ENCODE measurements at places on chromosomes 3 and 15. TPM values are rescaled to one million over a fixed set of nuclear protein-coding genes. Genes with fewer than 3 reads are reported as not detected.

DNA sequence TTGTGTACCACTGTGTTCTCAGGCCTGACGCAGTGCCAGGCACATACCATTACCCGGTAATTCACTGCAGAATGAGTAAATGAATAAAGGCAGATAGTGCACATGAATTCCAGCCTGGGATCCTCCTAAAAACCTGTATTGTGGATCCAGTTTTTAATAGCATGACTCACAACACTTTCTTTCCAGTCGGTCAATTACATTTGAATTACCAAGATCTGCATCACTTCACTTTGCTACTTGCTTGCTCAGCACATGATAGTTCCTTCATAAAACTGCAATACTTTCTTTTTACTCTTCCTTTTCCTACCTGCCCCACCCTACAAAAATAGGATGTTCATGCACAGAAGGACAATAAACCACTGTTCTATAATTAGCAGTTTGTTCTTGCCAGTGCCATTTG lies 553.8 kb downstream of the MAGI1 start:
- DNase-seq, result no peak

GRCh38 chr3:134693804-134694203 lies 43.0 kb upstream of the KY start:
- no peak for DNase-seq

DNA sequence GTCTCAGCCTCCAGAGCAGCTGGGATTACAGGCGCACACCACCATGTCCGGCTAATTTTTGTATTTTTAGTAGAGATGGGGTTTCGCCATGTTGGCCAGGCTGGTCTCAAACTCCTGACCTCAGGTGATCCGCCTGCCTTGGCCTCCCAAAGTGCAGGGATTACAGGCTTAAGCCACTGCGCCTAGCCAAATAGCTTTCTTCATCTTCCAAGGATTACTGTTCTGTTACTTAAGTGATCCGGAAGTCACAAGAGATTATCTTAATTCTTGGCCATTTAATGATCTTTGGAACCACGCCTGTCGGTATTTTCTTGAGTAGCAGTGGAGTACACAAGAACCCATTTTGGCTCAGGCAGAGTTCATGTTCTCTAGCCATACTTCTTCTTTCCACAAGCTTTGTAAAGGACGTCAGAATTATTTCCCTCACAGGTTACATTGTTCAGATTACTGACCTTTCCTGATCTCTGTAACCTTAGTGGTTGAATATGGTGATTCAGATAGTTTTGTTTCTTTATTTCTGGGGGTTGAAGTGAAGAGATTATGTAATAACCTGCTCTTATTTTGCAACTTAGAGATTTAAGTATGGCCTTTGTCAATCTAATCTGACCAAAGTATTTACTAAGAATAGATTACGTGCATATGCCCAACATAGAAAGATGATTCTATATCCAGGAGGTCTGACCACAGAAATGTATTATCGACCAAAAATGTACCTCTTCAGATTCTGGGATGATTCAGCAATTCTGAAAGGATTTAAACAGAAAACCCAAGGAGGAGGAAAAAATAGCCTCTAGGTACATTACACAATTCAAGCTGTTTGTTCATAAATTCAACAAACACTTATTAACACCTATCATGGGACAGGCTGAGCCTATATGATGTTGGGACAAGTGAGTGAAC lies 132.2 kb downstream of the GREM1 start:
- no peak for DNase-seq

The JAGN1 gene
- total RNA-seq, result 15.9 TPM

DNA sequence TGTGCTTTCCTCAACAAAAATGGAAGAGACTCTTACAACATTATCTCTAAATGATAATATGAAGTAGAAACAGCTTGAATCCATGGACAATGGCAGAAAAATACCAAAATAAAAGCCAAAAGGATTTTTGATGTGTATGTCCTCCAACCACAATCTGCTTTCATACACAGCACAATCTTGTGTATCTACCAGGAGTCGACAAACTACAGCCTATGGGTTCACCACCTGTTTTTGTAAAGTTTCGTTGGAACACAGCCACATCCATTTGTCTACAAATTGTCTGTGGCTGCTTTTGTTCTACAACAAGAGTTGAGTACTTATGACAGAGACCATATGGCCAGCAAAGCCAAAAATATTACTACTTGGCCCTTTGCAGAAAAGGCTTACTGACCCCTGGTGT lies 88.7 kb upstream of the UBE2E2 start:
- DNase-seq, result no peak

The PRSS50 gene
- total RNA-seq, result not detected

- DNase-seq, result no peak
These were observed 85.7 kb downstream of the TBL1XR1 start for GRCh38 chr3:177111541-177111949.

GRCh38 chr3:150174179-150174578 lies 203.5 kb upstream of the PFN2 start:
- no peak for DNase-seq

- DNase-seq, result no peak
These were observed 21.6 kb upstream of the PRR23E start for GRCh38 chr3:127171320-127171719.

The SLC12A1 gene
- total RNA-seq, result 1.6 TPM

The DGKG gene
- 7.3 TPM for total RNA-seq

- DNase-seq, result no peak
These were observed 44.5 kb upstream of the MAGI1 start for GRCh38 chr3:66083096-66083678.

DNA sequence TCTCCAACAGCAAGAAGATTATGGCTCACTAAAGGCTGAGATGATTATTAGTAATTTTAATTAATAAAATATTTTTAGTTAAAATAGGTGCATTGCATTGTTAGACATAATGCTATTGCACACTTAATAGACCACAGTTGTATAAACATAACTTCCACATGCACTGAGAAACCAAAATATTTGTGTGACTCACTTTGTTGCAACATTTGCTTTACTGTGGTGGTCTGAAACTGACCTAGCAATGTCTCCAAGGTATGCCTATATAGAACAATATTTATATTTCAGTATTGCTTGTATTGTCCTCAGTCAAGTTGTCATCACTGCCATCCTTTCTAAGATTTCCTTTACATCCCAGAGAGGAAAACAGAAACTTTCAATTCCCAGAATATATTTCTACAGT lies 1215.2 kb downstream of the SI start:
- DNase-seq, result no peak

The CTXN2 gene
- total RNA-seq, result 0.82 TPM

The CAV3 gene
- total RNA-seq, result not detected

DNA sequence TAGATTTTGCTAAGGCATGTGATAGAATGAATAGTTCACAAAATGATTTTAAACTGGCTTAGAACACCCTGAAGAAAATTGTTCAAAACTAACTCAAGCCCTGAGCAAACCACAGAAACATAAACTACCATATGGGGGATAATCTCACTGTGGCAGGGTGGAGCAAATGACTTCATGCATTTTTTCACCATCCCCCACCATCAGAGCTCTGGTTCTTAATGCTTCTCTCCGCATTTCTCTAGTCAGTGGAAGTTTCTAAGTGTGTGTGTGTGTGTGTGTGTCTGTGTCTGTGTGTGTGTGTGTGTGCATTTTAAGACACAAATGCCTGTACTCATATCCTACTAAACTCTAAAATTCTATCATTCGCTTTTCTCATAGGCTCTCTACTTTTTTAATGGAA lies 107.1 kb upstream of the PHLDB2 start:
- DNase-seq, result no peak

DNA sequence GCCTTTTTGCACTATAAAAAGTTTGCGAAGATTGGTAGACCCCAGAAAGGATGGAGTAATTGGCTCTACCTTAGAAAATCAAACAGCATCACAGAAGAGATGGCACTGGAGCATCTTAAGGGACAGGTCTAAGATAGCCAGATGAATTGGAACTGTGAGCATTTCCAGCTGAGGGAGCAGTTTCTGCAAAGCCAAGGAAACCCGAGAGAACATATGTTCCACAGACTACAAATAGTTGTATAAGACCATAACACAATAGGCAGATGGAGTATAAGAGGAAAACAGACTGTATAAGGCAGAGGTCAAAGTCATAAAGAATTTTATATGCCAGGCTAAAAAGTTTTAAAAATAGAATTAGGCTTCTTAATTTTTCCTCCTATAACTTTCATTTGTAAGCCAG lies 46.0 kb downstream of the TSC22D2 start:
- DNase-seq, result no peak

The SH2D7 gene
- not detected for total RNA-seq

The CD200 gene
- total RNA-seq, result 49.7 TPM

The LYZL4 gene
- total RNA-seq, result not detected

- DNase-seq, result no peak
These were observed 149.3 kb upstream of the MEF2A start for GRCh38 chr15:99416191-99417188.

The PLA1A gene
- total RNA-seq, result 0.41 TPM

Measured in frontal cortex (tissue), 4 donors.